ENCODE measurements at places on chromosomes 11 and 22.

DNA sequence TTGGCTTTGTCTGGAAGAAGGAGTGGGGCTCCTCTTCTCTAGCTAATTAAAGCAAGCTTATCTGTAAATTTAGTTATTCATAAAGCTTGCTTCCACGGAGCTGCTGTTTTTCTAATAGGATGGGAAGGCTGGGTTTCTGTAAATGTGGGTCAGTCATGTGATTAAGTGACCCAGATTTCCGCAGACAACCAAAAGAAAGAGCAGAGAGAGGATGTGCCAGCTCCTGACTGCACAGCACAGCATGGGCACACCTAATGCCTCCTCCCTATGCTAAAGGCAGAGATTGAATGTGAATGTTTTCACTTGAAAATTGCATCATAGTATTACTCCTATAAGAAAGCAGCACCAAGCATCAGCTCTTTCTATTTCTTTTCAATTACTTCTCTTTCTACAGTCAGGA, 160.2 kb downstream of the FAT3 start:
- DNase-seq = no peak

GRCh38 chr11:30585892-30586250, 282 bp downstream of the MPPED2 start:
- DNase-seq = no peak

- no peak for DNase-seq
Measured at GRCh38 chr11:69327741-69328191, 33.8 kb downstream of the MYEOV start.

DNA sequence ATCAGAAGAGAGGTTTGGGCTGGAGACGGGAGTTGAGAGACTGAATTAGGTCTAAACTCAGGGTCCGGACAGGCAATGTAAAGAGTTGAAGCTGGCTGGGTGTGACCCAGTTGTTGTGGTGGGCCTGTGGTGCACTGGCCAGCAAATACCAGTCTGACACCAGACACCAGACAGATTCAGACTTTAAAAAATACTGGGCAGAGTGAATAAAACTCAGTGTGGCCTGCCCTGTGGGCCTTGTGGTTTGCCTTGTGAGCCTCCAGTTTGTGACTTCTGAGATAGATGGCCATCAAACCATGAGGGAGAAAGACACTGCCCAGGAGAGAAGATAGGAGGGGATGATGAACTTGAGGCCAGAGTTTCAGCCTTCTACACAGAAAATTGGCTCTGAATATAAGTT, 25.8 kb downstream of the RCN1 start:
- no peak for DNase-seq

- DNase-seq = no peak
Measured at GRCh38 chr11:32065865-32066629, 24.8 kb upstream of the RCN1 start.

GRCh38 chr11:17150521-17150920, 57.3 kb downstream of the PIK3C2A start:
- DNase-seq = no peak

GRCh38 chr11:62710001-62710345, 2.5 kb downstream of the GNG3 start:
- no peak for DNase-seq

DNA sequence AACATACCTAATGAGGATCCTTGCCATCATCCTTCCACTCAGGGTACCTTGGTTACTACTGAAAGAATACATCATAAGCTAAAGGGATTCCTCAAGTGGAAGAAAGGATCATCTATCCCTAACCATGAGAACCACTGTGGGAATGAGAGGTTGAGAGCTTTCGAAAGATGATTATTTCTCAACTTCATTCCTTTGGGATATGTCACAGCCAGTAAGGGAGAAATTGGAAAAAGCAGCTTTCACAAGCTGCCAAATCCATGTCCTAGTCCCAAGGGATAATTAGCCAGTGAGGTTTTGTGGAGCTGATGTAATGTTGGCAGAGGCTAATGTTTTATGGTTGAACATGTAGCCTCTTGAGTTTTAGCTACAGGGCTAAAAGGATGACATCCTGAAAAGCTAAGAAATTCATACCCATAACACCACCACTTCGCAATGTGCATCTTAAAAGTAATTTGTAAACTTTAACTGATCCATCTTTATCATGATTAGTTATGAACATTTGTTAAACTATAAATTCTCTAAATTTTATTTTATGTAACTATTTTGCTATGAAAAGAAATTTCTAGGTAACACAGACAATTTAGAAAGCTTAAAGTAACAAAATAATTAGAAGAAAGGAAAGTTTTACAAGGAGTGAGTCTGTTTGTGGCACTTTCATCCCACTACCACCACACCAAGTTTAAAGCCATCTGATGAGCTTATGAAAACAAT, 123.9 kb downstream of the MRTFA start:
- DNase-seq = no peak

DNA sequence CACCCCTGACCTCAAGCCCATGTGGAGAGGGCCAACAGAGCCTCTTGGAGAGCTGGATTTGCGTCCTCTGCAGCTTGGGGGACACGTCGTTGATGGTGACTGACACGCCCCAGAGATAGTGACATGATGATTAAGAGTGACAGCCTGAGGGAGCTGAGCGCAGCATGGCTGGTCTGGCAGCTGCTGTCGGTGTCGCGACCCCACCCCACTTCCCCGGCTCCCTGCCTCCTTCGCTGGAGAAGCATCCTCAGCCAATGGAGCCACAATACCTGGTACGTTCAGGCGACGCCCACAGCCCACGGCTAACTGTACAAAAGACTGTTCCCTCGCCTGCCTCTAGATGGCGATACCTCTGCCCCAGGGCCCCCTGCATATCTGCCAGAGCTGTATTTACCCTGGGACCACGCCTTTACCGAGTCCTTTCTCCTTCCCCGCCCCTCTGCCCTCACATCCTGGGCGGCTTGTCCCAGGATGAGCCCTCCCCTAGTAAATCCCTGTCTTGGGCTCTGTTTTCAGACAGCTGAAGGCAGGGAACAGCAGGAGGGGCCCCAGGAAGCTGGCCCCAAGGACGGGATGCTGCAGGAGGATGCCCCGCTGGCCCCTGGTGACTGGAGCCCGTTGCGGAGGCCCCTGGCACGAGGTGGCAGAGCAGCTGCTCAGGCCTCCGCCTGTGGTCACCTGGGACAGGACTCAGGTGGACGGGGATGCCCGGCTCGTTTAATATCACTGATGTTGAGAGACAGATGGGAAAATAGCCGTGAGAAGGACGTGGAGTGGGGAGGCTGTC, 90.6 kb downstream of the RPS6KA4 start:
- peak; percentile 53 for DNase-seq

DNA sequence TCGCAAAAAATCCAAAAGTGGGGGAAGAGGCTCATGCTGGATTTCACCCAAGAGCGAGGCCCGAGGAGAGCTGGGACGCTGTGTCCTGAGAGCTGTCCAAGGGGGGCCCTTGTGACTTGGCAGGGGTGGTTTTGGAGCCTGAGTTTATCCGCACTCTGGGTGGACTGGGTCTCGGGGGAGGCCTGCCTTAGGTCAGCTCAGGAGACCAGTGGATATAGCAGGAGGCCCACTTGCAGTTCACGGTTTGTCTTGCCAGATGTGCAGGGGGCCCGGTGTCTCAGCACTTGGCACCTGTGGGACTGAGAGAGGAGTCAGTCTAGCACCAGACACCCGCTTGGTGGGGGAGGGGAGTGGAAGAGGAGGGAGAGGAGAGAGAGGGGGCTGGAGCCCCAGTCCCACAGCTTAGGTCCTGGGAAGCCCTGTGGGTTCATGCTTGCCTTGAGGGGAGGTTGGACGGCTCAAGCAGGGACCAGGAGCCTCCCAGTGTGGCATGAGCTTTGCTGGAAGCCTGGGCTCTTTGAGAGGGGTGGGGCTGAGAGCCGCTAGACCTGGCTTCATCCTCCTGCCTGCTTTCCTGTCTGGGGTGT, 33.4 kb downstream of the PARVB start:
- DNase-seq = no peak

DNA sequence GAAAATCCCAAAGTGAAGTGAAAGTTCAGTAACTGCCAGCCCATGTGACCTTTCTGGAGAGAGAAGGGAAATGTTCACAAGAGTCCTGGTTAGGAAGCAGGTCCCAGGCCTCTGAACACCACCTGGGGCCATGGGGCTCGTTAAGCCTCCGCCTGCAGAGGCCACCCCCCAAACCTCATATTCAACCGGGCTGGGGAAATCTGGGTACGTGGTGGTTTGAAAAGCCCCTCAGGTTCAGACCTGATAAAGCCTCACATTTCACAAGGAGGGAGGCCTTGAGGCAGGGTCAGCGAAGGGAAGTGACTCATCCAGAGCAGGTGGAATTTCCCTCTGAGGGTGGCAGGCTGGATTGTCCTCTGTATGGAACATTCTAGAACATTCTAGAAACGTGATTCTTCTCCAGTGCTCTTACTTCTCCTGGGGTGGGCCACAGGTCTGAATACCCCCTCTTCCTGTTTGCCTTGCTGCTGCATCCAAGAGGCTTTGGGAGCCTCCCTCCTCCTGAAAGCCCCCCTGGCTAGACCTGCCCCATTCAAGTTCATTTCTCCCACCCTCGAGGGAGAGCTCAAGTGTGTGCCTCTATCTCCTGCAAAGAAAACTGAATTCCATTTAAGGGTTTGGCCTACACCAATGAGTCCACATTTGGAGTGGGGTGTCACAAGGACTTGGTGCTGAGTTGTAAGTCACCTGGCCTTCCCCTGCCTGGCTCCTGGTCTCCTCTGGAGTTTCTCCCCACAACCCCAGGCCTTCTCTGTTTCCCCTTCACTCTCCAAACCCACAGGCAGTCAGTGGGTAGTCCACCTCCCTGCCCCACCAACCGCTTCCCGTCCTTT, 6.3 kb downstream of the FXYD2 start:
- DNase-seq = peak; percentile 45

DNA sequence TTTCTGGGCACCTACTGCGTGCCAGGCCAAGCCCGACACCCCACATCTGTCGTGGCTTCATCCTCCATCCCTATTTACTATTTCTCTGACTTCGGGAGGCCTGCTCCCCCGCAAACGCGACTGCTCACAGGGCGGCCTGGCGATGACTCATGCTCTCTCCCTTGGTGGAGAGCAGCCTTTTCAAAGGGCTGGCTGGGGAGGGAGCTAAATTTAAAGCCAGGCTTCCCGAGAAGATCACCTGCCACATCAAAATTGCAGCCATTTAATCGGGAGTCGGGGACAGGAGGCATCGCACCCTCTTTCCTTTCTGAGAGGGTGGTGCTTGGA, 24.9 kb upstream of the SHISAL1 start:
- no peak for DNase-seq

GRCh38 chr11:31102316-31102715, 267.2 kb downstream of the DCDC1 start:
- DNase-seq = no peak
